ENCODE measurements at places on chromosomes 12 and 14.
A peak's percentile ranks its signal among the peaks of the same experiment; 100 is the strongest.

DNA sequence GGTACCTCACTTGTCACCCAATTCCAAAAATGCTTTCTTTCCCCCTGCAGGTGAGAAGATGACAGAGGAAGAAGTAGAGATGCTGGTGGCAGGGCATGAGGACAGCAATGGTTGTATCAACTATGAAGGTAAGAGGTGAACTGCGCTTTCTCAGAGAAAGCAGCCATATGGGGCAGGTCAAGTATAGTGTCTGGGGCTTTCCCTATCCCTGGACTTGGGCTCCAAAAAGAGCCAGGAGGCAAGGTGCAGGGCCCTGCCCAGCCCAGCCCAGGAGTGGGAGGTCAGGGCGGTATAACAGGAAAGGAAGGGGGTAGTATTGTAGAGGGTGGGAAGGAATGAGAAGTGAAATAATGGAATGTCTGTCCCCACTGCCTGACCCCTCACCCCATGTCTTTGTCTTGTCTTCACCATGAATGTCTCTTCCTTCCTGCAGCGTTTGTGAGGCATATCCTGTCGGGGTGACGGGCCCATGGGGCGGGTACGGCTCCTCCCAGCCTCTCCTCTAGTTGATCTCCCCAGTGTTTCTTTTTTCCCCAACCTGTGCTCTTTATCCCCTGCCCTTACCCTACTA lies 2.1 kb downstream of the MYL6 start:
- H3K4me3 ChIP-seq = peak overlapping the region; percentile 83
- H3K4me1 ChIP-seq = peaks cover 10% of the 10 kb centered on the region
- H3K27me3 ChIP-seq = no peaks in the 10 kb centered on the region
- H3K27ac ChIP-seq = peak overlapping the region; percentile 91

GRCh38 chr12:71054551-71054950 lies 103.2 kb downstream of the TSPAN8 start:
- H3K36me3 ChIP-seq = no peaks in the 10 kb centered on the region
- DNase-seq = no peak
- H3K4me1 ChIP-seq = no peaks in the 10 kb centered on the region
- no peak overlapping the region for H3K27ac ChIP-seq
- H3K4me3 ChIP-seq = no peak overlapping the region

DNA sequence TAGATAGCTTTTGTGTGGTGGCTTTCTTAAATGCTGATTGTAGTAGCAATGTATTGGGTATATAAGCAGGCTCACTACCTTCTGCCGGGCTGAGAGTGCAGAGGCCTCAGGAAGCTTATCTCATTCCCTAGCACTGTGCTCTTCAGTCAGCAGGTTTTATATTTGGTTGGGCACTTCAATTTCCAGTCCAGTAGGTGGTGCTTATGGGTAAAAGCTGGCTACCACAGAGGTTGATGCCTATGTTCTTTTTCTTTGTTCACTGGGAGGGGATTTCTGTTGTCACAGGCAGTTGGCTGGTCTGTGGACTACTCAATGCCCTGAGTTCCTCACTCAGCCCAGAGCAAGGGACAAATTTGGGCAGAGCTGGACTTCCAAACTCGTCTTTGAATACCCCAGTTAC lies 43.0 kb upstream of the GLIPR1 start:
- H3K27ac ChIP-seq = no peak overlapping the region
- DNase-seq = no peak
- H3K4me3 ChIP-seq = no peak overlapping the region
- no peaks in the 10 kb centered on the region for H3K27me3 ChIP-seq
- peaks cover 2% of the 10 kb centered on the region for H3K4me1 ChIP-seq

DNA sequence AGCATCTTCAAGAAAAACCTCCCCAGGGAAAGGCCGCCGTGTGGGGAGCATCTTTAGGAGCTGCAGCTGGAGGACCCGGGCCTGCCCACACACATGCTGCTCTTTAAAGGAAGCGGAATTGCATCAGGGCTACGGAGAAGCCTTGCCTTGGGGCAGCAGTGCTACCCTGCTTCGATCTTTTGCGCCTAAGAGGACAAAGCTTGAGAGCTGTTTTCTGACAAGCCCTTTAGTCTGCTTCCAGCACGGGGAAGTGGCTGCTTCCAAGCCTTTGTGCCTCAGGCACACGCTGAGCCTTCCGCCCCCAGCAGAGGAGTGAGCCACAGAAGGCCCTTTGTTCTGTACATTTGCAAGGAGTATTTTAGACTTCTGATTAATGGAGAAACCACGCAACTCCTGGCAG lies 31.5 kb downstream of the COA8 start:
- H3K27ac ChIP-seq = no peak overlapping the region
- DNase-seq = no peak
- H3K4me3 ChIP-seq = no peak overlapping the region
- H3K27me3 ChIP-seq = no peaks in the 10 kb centered on the region
- H3K4me1 ChIP-seq = no peaks in the 10 kb centered on the region

GRCh38 chr12:82361461-82361915 lies 3.2 kb downstream of the METTL25 start:
- no peak overlapping the region for H3K4me3 ChIP-seq
- no peak for DNase-seq
- H3K4me1 ChIP-seq = no peaks in the 10 kb centered on the region
- no peaks in the 10 kb centered on the region for H3K36me3 ChIP-seq
- no peak overlapping the region for H3K27ac ChIP-seq

- DNase-seq = no peak
- peaks cover 55% of the 10 kb centered on the region for H3K36me3 ChIP-seq
- no peak overlapping the region for H3K27ac ChIP-seq
- no peaks in the 10 kb centered on the region for H3K4me1 ChIP-seq
- no peaks in the 10 kb centered on the region for H3K27me3 ChIP-seq
Observed at GRCh38 chr12:55757701-55758100, 14.8 kb downstream of the GDF11 start.

GRCh38 chr12:42237052-42237852 lies 796 bp downstream of the YAF2 start:
- H3K27ac ChIP-seq = peak overlapping the region; percentile 97
- H3K4me3 ChIP-seq = peak overlapping the region; percentile 96
- no peaks in the 10 kb centered on the region for H3K27me3 ChIP-seq

GRCh38 chr12:113537046-113537750 lies 65.5 kb upstream of the LHX5 start:
- H3K27ac ChIP-seq = no peak overlapping the region
- no peak for DNase-seq
- H3K4me1 ChIP-seq = no peaks in the 10 kb centered on the region
- H3K36me3 ChIP-seq = no peaks in the 10 kb centered on the region
- H3K4me3 ChIP-seq = no peak overlapping the region
- H3K27me3 ChIP-seq = no peaks in the 10 kb centered on the region

- no peak for DNase-seq
- H3K4me3 ChIP-seq = no peak overlapping the region
- no peaks in the 10 kb centered on the region for H3K4me1 ChIP-seq
- no peaks in the 10 kb centered on the region for H3K36me3 ChIP-seq
- no peaks in the 10 kb centered on the region for H3K27me3 ChIP-seq
- H3K27ac ChIP-seq = no peak overlapping the region
Observed at GRCh38 chr14:78764240-78764639, 594.1 kb downstream of the NRXN3 start.

DNA sequence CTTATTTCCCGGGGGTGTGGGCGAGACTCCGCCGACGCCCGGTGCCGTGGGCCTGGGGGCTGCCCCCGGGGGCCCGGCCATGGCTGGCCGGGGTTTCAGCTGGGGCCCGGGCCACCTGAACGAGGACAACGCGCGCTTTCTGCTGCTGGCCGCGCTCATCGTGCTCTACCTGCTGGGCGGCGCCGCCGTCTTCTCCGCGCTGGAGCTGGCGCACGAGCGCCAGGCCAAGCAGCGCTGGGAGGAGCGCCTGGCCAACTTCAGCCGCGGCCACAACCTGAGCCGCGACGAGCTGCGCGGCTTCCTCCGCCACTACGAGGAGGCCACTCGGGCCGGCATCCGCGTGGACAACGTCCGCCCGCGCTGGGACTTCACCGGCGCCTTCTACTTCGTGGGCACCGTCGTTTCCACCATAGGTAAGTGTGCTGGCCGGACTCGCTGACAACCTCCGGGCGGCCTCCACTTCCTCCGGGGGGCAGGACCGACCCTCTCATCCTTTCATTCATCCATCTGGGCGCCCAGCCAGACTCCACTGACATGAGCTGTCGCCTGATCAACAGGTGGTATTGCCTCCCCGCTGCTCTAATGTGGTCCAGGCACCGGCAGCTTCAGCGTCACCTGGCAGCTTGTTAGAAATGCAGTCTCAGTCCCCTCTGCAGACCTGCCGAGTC lies 467 bp downstream of the KCNK13 start:
- H3K36me3 ChIP-seq = no peaks in the 10 kb centered on the region
- H3K27ac ChIP-seq = no peak overlapping the region
- no peak for DNase-seq

- H3K36me3 ChIP-seq = no peaks in the 10 kb centered on the region
- no peaks in the 10 kb centered on the region for H3K27me3 ChIP-seq
- DNase-seq = no peak
- no peak overlapping the region for H3K4me3 ChIP-seq
- H3K4me1 ChIP-seq = no peaks in the 10 kb centered on the region
Observed at GRCh38 chr12:98385641-98386040, 129.7 kb upstream of the TMPO start.

- no peaks in the 10 kb centered on the region for H3K27me3 ChIP-seq
- no peak overlapping the region for H3K27ac ChIP-seq
- no peak overlapping the region for H3K4me3 ChIP-seq
- H3K4me1 ChIP-seq = no peaks in the 10 kb centered on the region
- no peak for DNase-seq
Observed at GRCh38 chr14:100117633-100118395, 41.6 kb downstream of the DEGS2 start.

- no peak overlapping the region for H3K27ac ChIP-seq
- no peaks in the 10 kb centered on the region for H3K27me3 ChIP-seq
- no peak overlapping the region for H3K4me3 ChIP-seq
- H3K36me3 ChIP-seq = no peaks in the 10 kb centered on the region
- DNase-seq = no peak
Observed at GRCh38 chr14:21894003-21894897, 220.6 kb upstream of the OR4E1 start.

GRCh38 chr12:10310926-10311720 lies 3.5 kb downstream of the KLRD1 start:
- H3K36me3 ChIP-seq = no peaks in the 10 kb centered on the region
- H3K4me3 ChIP-seq = no peak overlapping the region
- DNase-seq = no peak
- no peak overlapping the region for H3K27ac ChIP-seq

DNA sequence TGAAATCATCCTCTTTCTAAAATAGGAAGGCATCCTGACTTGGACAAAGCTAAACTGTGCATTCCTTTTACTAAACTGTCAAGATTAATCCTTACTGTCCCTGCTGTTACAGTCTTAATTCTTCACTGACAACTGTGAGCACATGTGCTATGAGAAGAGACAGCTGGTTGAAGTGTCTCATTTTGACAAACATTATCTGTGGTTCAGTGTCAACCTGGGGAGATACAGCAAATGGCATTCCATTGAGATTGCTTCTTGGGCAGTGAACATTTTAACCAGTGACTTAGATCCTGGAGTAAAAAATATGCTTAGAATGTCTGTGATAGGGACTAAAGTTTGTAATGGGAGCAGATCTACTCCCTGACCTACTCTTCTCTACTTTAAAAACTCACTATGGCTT lies 552.6 kb upstream of the ATP2B1 start:
- H3K27me3 ChIP-seq = no peaks in the 10 kb centered on the region
- no peaks in the 10 kb centered on the region for H3K36me3 ChIP-seq
- DNase-seq = no peak
- no peak overlapping the region for H3K4me3 ChIP-seq
- H3K27ac ChIP-seq = no peak overlapping the region
- H3K4me1 ChIP-seq = no peaks in the 10 kb centered on the region

- H3K4me1 ChIP-seq = no peaks in the 10 kb centered on the region
- no peaks in the 10 kb centered on the region for H3K36me3 ChIP-seq
- H3K4me3 ChIP-seq = no peak overlapping the region
- no peak overlapping the region for H3K27ac ChIP-seq
- no peak for DNase-seq
- H3K27me3 ChIP-seq = no peaks in the 10 kb centered on the region
Observed at GRCh38 chr14:76125511-76125910, 26.2 kb upstream of the GPATCH2L start.

- H3K4me3 ChIP-seq = no peak overlapping the region
- no peaks in the 10 kb centered on the region for H3K27me3 ChIP-seq
- no peaks in the 10 kb centered on the region for H3K4me1 ChIP-seq
- DNase-seq = no peak
- no peaks in the 10 kb centered on the region for H3K36me3 ChIP-seq
- no peak overlapping the region for H3K27ac ChIP-seq
Observed at GRCh38 chr14:42224053-42224888, 617.6 kb downstream of the LRFN5 start.

GRCh38 chr12:7433276-7433822 lies 10.6 kb downstream of the CD163L1 start:
- H3K4me1 ChIP-seq = no peaks in the 10 kb centered on the region
- no peak overlapping the region for H3K27ac ChIP-seq
- no peaks in the 10 kb centered on the region for H3K27me3 ChIP-seq
- no peak overlapping the region for H3K4me3 ChIP-seq
- no peaks in the 10 kb centered on the region for H3K36me3 ChIP-seq

DNA sequence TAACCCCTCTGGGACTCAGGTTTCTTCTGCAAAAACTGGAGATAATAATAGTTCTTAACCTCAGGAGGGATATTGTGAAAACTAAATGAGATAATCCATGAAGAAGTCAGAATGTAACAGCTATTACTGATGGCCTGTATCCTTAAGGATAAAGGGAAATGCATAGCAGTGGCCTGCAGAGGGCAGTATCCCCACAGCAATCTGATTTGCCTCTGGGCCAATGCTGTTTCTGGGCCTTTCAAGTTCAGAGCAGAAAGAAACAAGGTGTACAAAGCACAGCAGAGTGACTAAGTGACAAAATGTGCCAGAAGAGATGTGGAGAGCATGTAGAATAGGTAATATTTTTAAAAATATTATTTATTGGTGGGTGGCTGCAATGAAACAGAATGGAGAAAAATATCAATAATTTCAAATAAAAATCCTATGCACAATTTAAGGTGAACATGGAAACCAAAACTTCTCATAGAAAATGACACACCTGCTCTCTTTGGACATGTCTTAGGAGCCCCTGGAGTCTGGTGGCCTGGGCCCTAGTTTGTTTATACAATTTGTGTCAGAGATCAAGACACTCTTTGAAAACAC lies 90.3 kb downstream of the C12orf75 start:
- no peak for DNase-seq
- no peaks in the 10 kb centered on the region for H3K4me1 ChIP-seq

DNA sequence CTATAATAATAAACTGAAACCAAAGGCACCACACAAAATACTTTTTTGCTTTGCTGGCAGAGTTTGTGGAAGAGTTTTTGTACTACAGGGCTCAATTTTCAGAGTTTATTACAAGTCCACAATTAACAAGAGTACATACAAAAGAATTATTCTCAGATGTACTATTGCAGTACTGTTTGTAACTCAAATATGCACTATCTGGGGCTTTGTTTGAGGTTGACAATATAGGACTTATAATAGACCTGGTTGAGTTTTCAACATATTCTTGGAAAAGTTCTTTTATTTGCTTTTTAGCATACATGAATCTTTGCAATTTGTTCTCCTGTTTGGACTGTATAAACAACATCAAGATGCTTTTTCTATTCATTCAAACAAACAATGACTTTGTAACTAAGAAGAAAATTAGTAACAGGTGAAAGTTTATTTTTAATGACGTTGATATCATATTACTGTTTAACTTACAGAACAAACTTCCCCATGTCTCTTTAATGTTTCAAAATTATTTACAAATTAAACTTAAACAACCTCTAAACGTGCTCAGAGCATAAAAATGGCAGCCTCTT lies 407.4 kb upstream of the PRICKLE1 start:
- no peak overlapping the region for H3K4me3 ChIP-seq
- H3K36me3 ChIP-seq = no peaks in the 10 kb centered on the region
- no peak for DNase-seq
- no peak overlapping the region for H3K27ac ChIP-seq
- no peaks in the 10 kb centered on the region for H3K4me1 ChIP-seq

GRCh38 chr12:10048526-10048925 lies 18.0 kb downstream of the CLEC9A start:
- H3K4me1 ChIP-seq = no peaks in the 10 kb centered on the region
- H3K4me3 ChIP-seq = no peak overlapping the region
- no peak for DNase-seq
- H3K36me3 ChIP-seq = no peaks in the 10 kb centered on the region

Measured in ascending aorta (tissue), 2 donors.